ENCODE measurements at places on chromosomes 3 and 15.

DNA sequence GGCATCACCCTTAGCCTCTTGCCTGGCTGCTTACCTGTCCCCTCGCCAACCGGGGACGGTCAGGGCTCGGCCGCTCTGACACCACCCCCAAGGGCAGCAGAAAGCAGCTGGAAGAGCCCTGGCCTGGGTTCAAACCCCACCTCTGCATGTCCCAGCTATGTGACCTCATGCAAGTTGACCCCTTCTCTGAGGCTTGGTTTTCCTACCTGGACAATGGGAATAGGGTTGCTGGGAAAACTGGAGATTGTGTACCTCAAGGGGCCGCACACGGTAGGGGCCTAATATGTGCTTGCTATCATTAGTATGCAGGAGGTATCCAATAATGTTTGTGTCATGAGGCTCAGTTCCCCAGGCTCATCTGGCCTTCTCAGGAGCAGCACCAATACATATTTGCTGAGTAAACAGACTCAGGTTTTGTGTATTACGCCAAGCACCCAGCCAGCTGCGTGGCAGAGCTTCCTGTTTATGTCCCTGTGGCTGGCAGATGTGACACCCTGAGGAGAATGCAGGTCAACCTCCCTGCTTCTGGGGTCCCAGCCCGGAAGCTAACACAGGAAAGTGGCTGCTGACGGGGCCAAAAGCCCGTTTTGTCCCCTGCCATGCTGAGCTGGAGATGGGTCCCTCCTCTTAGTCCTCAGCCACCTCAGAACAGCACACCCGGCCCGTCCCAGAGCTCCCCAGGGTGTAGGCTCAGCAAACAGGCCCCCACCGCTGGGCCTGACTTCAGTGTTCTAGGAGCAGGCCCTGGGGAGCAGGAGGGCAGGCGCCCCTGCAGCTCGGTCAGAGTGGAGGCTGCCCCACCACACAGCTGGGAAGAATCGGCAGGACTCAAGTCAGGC lies 29.7 kb downstream of the PLXND1 start:
- DNase-seq, result peak; percentile 28

DNA sequence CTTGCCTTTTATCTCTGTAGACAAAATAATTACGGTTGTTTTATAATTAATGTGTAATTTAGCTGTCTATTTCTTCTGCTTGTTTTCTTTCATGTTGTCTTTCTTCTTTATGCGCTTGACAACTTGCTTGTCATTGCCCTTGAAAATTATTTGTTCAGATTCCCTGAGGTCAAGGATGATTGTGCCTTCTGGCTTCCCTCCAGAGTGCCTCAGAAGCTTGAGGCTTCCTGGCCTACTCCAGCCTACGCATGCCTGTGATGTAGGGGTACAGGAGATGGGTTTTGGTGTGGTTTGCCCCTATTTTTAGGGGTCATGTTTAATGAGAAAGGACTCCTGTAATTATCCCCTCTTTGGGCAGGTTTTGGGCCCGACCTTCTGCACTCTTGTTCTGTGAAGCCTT lies 231.5 kb downstream of the SV2B start:
- DNase-seq, result no peak

- DNase-seq, result no peak
Observed at GRCh38 chr15:96470681-96471310, 140.3 kb downstream of the NR2F2 start.

- no peak for DNase-seq
Observed at GRCh38 chr3:36178018-36178417, 202.3 kb upstream of the STAC start.

GRCh38 chr3:11567516-11568467 lies 75.9 kb downstream of the VGLL4 start:
- DNase-seq, result no peak

- DNase-seq, result peak; percentile 58
Observed at GRCh38 chr15:67110958-67111864, 45.8 kb downstream of the SMAD3 start.

DNA sequence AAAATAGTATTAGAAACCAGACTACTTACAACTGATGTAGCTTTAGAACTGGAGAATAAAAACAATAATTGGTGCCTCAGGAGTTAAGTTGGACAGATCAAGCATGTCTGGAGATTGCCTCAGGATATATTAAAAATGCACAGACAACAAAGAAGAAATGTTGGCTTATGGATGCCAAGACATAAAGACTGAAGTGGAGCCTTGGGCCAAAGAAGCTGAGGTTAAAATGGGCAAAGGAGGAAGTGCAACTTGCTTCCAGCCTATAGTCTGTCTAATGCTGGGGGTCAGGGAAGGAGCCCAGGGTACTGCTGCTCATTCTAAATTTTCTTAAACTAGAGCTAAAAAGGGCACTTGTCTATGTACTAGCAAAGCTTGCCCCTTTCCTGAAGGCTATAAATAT lies 77.5 kb downstream of the ESYT3 start:
- no peak for DNase-seq

DNA sequence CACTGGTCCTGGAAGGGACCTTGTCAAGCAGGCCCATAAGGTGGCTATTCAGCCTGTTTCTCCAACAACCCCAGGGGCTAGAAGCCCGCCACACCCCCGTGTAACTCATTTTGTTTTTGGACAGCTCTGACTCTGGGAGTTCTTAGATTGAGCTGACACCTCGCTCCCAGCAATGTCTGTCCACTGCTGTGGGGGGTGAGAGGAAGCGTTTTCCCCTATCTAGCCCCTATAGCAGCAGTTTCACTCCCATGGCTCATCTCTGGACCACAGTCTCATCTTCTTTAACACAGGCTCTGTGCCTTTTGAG lies 1.1 kb upstream of the PPP1R2 start:
- no peak for DNase-seq

DNA sequence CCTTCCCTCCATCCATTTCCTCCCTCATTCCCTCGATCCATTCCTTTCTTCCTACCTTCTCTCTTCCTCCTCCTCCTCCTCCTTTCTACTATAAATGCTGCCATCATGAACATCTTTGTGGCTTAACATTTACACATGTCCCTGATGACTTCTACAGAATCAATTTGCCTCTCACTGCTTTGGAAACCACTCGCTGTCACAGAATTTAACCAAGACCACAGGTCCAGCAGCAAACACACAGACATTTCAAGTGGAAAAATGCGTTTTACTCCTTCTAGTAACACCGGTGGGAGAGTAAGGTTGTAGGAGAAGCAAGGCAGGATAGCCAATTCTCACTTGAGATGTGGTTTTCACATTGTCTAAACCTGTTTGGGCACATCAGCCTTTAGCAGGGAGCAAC lies 101.4 kb upstream of the LRIG1 start:
- no peak for DNase-seq

GRCh38 chr3:194592798-194593752 lies 40.1 kb downstream of the TMEM44 start:
- no peak for DNase-seq

- no peak for DNase-seq
Observed at GRCh38 chr3:80993241-80993945, 768.1 kb downstream of the GBE1 start.

DNA sequence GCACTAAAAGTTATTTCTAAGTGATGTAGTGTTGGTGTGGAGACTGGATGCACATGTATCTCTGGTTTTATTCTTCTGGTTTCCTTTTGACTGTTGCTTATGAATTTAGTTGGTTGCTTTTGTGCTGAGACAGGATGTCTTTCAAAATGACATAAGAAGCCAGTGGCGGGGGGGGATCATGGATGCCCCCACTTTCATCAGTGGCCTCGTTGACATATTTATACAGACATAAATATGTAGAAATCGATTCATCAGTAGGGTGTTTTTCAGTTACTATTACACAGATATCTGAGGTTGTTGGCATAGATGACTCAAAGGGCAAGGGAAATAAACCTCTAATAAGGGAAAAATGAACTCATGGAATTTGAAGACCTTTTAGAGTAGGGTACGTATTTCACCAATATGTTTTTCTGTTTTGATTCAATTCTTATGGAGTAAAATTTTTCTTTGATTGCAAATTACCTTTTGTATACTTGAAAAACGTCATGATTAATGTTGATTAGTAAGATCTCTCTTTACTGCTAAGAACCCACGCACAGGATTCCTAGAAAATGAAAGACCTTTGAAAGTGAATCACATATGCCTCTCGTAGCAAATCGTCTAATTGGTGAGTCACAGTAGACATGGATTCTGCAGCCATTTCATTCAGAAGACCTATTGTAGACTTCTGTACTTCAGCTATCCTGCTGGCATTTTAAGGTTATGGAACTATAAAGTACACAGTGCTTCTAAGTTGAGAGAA lies 97.4 kb upstream of the RBMS3 start:
- no peak for DNase-seq

GRCh38 chr15:56249092-56249491 lies 5.4 kb upstream of the RFX7 start:
- no peak for DNase-seq

DNA sequence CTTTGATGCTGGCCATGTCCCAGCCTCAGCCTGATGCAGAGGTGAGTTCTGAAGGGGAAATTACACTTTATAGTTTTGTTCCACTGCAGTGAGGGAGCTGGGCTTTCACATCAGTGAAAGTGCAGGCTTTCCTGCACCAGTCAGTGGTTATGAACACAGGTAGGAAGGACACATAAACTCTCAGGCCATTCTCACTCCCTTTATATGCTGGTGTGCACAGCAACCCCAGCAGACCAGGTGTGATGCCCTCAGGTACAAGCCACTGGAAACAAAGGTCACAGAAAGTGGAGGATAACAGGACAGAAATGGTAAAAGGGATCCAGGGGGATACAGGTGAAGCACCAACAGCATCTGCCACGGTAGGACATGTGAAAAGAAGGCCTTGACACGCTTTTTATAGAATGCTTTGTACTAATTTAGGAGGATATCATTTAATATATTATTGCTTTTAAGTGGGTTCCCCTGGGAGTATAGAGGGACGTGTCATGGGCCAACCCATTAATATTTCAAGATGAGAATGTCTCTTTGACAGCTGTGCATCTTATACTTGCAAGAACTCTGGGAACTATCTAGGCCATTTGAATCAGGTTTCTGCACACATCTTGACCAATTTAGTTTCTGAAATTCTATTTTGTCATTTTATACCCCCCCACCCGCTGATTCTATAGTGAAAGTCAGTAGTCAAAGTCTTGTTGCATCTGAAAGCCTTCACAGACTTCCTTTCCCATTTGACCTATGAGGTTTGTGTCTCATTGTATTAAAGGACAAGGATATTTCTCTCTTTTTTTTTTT lies 25.0 kb upstream of the BLM start:
- DNase-seq, result no peak

GRCh38 chr3:14210843-14211594 lies 32.4 kb downstream of the LSM3 start:
- no peak for DNase-seq
